ENCODE measurements at places on chromosomes 13 and 19.
A peak's percentile ranks its signal among the peaks of the same experiment; 100 is the strongest.

DNA sequence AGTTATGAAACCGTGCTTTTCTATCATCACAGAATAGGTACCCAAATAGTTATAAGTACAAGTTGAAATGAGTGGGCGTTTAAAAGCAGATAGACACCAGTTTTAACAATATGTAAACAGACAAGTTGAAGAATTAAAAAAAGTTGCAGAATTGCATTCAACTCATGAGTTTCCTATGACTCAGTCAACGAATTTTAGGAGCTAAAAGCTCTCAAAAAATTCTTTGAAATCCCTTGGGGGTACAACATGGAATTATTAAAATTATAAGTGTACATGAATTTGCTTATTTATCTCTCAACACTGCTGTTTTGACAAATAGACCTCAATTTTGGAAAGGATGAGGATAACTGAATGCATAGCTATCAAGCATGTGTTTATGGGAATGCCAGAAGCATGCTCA is 693.4 kb downstream of the PCDH9 start:
- no peak for DNase-seq

- peak; percentile 48 for DNase-seq
These were observed 2.4 kb upstream of the ARGLU1 start for GRCh38 chr13:106570299-106570852.

- peak; percentile 97 for DNase-seq
These were observed 114.8 kb downstream of the COL4A2 start for GRCh38 chr13:110421696-110422385.

DNA sequence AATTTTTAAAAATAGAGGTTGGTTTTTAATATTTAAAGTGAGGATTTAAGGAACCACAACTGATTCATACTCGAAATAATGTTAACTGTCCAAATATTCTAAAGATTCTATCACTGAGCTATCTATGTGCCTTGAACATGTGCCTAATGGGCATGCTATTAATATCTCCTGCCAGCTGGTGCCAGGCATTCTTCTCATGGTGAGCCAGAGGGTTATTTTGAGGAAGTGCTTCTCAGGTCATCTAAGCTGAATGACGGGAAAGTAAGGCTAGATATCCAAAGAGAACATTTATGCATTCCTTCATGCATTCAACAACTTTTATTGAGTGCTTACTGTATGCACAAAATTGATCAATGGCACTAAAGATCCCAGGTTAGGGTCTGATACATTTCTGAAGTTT is 138.2 kb downstream of the PIBF1 start:
- DNase-seq, result no peak

- DNase-seq, result no peak
These were observed 357.3 kb downstream of the ZNF536 start for GRCh38 chr19:30729451-30729850.

Data from iris pigment epithelial cell (primary cell).